ENCODE measurements at places on chromosomes 13 and 19.

- no peak for DNase-seq
Observed at GRCh38 chr13:65453982-65454381, 1776.2 kb downstream of the PCDH9 start.

DNA sequence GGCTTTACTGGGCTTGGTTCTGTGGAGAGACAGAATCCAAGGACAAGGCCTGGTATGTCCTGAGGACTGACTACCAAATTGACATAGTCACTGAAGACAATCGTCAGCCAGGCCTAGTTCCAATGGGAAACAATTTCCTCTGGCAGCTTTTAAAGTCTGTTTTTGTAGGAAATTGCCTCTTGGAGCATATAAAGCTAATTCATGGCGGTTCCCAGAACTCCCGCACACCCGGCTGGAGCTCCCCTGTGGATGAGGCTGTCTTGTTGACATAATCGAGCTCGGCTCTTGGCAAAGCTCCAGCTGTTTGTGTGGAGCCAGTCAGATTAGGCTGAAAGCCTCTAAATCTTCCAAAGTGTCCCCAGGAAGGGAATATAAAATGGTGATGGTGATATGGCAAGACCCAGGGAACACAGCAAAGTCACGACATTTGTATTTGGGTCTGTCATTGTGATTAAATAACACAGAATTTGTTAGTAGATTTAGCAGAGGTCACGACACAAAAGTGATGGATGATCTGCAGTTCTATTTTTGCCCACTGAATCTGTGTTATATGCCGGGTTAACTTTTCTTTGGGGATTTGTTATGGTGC is 395.0 kb downstream of the PCDH9 start:
- DNase-seq, result no peak

GRCh38 chr13:27355894-27356293 is 68.5 kb upstream of the GTF3A start:
- DNase-seq, result no peak

DNA sequence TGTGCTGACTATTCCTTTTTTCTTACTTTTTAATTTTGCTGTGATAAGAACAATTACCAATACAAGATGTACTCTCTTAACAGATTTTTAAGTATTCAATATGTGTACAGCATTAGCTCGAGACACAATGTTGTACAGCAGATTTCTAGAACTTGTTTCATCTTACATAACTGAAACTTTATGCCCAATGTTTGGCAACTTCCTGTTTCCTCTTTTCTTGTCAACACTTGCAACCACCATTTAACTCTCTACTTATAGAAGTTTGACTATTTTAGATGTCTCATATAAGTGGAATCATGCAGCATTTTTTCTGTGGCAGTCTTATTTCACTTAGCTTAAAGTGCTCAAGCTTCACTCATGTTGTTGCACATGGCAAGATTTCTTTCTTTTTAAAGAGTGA is 1426.8 kb downstream of the SLITRK5 start:
- DNase-seq, result no peak

GRCh38 chr19:22619371-22619770 is 14.8 kb upstream of the ZNF492 start:
- DNase-seq, result no peak
